ENCODE measurements at places on chromosomes 1 and 21.

DNA sequence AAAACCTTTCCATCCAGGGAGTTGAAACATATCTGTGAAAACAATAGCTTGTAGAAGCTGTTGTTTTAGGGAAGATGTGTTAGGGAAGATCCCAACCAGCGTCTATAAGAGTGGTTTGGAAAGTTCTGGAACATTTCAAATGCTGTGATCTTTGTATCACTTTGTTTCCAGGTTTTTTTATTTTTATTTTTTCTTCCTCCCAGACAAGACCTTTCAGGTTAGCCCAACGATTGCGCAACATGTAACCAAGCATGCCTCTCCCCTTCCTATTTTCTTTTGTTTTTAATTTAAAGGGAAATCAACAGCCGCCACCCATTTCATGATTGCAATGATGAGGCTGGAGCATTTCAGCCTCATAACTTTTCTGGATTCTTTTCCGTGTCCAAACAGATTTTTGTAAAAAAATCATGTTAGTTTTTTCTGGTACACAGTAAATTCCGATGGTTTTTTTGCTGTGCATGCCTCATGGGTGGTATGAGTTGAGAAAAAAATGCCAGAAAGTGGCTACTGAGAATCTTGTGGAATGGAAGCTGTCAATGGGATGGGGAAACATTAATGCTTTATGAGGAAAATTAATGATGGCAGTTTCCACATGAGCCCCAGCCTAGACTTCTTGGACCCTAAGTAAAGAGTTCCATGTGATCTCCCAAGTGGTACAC lies 109.3 kb downstream of the RUNX1 start:
- no peak overlapping the region for H3K27ac ChIP-seq
- peaks cover 27% of the 10 kb centered on the region for H3K4me1 ChIP-seq
- H3K36me3 ChIP-seq = no peaks in the 10 kb centered on the region
- no peak overlapping the region for H3K4me3 ChIP-seq
- peaks cover 13% of the 10 kb centered on the region for H3K27me3 ChIP-seq

DNA sequence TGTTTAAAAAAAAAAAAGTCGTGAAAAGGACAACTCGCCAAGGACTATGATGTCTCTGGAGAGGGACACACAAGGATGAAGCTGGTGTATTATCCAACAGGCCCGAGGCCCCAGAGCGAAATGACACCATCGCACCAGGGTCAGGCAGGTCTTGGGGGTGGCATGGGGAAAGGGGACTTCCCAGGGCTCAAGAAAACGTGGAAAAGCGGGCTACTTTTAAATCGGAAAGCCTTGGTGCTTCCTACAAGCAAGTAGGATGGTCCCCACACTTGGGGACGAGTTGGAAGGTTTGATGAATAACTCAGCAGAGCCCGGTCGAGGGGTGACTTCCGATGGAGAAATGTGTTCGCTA lies 505 bp upstream of the GNPAT start:
- H3K36me3 ChIP-seq = peaks cover 17% of the 10 kb centered on the region
- DNase-seq = peak; percentile 40
- H3K27ac ChIP-seq = peak overlapping the region; percentile 95
- peak overlapping the region; percentile 95 for H3K4me3 ChIP-seq
- peaks cover 22% of the 10 kb centered on the region for H3K4me1 ChIP-seq
- no peaks in the 10 kb centered on the region for H3K27me3 ChIP-seq

GRCh38 chr21:36769051-36769839 lies 70.3 kb downstream of the SIM2 start:
- peaks cover 29% of the 10 kb centered on the region for H3K4me1 ChIP-seq
- peak overlapping the region; percentile 84 for H3K27ac ChIP-seq
- no peaks in the 10 kb centered on the region for H3K27me3 ChIP-seq
- no peak for DNase-seq

- H3K27ac ChIP-seq = no peak overlapping the region
- DNase-seq = no peak
- H3K36me3 ChIP-seq = peaks cover 2% of the 10 kb centered on the region
- H3K27me3 ChIP-seq = peaks cover 3% of the 10 kb centered on the region
- H3K4me1 ChIP-seq = peaks cover 34% of the 10 kb centered on the region
Measured at GRCh38 chr1:150552128-150552910, 3.1 kb downstream of the ADAMTSL4 start.

- no peak overlapping the region for H3K27ac ChIP-seq
- no peak for DNase-seq
- peaks cover 8% of the 10 kb centered on the region for H3K4me1 ChIP-seq
Measured at GRCh38 chr1:106747232-106747631, 309.2 kb upstream of the PRMT6 start.

- H3K27me3 ChIP-seq = peaks cover 27% of the 10 kb centered on the region
- no peaks in the 10 kb centered on the region for H3K36me3 ChIP-seq
- DNase-seq = no peak
- no peak overlapping the region for H3K4me3 ChIP-seq
Measured at GRCh38 chr1:46800742-46801141, 1.9 kb downstream of the CYP4B1 start.
